Aorta (tissue), 5 donors: ENCODE measurements at places on chromosomes 3 and 15.

DNA sequence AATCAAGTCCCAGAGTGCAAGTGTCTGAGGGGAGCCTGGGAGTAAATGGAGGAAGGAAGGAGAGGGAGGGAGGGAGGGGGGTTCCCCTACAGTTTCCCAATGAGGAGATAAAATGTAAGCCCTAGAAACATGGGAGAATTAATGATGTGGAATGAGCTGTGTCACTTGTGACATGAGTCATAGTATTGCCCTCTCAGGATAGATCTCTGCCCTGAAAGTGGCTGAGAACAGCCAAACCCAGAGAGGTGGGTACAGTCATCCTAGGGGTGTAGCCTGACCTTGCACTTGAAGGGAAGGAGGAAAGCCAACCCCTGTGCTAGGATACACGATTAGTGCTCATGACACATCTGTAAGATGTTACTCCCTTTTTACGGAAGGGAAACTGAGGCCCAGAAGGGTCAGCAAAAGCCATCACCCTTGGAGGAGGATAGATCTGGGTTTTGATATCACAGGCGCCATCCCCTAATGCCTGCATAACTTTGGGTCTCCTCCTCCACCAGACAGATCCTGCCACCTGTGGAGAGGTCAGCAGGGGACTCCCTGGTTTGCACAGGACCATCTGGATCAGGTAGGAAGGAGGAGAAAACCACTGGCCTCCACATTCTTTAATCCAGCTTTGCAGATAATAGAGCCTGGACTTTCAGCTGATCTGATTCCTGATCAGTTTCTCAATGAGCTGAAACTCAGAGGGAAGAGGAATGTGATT is 23.1 kb upstream of the USP3 start:
- no peak for DNase-seq

GRCh38 chr15:71654042-71654719 is 156.2 kb upstream of the NR2E3 start:
- no peak for DNase-seq

- no peak for DNase-seq
These were observed 12.8 kb downstream of the USP3 start for GRCh38 chr15:63517202-63517601.

GRCh38 chr3:30819067-30819798 is 75.2 kb downstream of the GADL1 start:
- no peak for DNase-seq

DNA sequence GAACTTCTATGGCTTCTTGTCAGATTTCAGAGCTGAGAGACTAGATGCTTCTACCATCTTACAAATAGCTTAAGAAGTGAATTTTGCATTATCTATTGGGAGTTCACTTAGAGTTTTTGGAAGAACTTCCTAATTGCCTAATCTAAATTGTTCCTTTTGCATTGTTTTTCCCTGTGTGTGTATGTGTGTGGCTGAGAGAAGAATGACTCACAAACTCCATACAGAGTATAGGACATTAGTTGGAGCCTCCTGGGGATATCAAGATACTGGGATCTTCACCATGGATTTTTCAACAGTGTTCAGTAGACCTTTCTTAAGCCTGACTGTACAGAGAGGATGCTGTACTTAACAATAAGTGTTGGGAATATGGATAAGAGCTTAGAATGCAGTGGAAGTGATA is 10.9 kb downstream of the TLNRD1 start:
- no peak for DNase-seq

GRCh38 chr3:148625991-148626390 is 71.7 kb upstream of the AGTR1 start:
- no peak for DNase-seq

DNA sequence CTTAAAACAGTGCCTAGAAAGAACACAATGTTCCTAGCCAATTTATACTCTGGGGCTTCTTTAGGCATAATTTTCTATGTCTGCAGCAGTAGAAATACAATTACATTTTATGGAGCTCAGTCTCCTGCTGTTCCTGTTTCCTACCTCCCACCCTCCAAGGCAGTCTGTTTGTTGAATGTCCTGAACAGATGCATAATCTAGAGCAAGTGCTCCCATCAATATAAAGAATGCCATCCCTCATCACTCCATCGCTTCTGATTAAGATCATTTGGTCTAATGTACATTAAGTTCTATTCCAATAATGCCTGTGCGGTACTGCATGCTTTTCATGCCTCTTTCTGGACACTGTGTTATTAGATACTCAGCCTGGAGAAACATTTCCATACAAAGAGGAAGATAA is 869.8 kb upstream of the CFAP20DC start:
- no peak for DNase-seq

DNA sequence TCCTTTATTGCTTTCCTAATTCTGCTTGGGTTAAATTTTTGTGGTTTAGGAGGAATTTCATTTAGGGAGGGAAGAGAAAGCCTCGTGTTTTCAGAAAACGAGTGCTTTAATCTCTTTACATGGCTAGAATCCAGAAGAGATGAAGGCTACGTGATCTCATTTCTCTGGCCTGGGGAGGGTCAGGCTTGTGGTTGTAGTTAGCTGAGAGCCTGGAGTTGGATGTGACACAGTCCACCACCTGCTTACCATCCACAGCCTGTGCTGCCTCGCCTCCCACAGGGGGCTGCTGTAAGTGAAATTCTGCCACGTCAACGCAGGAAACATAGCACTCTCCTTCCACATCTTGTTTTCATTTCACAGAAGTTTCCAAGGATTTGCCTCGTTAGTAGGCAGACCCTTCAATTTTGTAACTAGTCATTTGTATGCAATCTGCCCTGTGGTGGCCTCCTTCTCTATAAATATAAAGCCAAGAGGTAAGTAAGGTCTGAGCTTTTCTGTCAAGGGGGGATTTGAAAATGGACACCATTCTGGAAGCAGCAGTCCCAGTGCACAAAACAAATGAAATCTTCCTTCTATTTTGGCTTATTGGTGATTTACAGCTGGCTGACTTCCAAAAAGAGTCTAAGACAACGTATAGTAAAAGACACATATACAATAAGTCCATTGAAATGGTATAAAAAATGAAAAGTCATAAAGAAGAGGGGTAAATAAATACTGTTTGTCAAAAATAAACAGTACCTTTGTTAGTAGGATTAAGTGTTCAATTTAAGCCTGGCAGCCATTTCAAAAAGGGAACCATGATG is 3.4 kb downstream of the GXYLT2 start:
- no peak for DNase-seq

GRCh38 chr3:197430502-197430901 is 125.3 kb downstream of the BDH1 start:
- DNase-seq = no peak

- DNase-seq = no peak
These were observed 59.5 kb downstream of the ZNF609 start for GRCh38 chr15:64519897-64520296.

DNA sequence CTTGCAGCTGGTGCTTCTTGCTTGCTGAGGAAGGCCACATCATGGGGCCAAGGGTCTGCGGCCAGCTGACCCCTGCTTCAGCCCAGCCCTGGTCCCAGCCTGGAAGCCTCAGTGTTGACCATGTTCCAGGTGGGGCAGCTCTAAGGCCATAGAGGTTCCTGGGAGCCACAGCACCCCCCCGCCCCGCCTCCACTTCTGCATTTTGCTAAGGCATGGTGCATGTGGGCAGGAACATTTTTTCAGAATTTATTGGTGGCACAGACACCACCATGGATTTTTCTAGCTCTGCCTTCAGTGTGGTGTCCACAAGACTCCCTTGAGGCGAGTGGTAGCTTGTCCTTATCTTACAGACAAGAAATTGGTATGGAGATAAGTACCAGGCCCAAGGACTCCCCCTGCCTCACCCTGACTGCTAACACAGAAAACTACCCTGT is 1.9 kb upstream of the CHST14 start:
- DNase-seq = peak; percentile 61

DNA sequence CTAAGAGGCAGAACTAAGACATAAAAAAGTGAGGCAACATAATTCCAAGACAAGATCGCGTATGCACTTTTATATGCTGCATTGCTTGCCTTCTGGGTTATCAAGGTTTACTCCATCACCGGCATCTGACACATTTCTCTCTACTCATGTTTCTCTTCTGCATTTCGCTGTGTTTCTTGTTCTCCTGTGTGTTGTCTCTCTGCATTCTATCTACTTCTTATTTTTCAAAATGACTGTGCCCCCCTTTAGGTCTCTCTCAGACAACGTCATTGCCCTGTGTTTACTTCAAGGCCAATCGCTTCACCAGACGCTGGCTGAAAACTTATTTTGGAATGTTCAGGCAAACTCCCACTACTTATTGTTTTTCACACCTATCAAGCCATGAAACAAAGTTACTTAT is 280.4 kb downstream of the KCNH8 start:
- DNase-seq = no peak

DNA sequence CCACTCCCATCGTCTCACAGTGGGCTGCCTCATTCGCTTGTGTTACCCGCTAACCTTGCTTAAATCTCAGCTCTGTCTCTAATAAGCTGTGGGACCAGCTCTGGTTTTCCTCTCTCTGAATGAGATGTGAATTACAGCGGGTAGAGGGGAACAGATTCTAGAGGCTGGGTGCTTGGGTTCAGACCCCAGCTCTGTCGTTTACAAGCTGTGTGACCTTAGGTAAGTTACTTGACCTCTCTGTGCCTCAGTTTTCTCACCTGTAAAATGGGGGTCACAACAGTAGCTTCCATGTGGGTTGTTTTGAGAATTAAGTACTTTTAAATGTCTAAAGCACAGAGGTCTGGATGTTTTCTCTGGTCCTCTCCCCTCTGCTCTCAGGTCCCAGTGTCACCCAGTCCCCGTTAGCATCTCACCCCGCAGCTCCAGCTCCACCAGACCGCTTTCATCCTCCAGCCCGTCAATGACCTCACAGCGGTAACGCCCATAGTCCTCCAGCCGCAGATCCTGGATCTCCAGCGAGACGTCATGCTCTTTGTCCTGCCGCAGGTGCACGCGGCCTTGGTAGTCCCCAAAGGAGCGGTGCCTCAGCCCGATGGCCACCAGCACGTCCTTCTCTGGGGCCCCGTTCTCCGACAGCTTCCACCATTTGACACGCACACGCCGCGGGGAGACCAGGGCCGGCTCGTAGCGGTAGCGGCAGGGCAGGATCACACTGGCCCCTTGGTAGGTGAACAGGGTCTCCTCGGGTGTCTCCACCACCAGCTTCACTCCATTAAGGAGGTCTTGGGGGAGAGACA is 14.2 kb downstream of the HAPLN3 start:
- no peak for DNase-seq

DNA sequence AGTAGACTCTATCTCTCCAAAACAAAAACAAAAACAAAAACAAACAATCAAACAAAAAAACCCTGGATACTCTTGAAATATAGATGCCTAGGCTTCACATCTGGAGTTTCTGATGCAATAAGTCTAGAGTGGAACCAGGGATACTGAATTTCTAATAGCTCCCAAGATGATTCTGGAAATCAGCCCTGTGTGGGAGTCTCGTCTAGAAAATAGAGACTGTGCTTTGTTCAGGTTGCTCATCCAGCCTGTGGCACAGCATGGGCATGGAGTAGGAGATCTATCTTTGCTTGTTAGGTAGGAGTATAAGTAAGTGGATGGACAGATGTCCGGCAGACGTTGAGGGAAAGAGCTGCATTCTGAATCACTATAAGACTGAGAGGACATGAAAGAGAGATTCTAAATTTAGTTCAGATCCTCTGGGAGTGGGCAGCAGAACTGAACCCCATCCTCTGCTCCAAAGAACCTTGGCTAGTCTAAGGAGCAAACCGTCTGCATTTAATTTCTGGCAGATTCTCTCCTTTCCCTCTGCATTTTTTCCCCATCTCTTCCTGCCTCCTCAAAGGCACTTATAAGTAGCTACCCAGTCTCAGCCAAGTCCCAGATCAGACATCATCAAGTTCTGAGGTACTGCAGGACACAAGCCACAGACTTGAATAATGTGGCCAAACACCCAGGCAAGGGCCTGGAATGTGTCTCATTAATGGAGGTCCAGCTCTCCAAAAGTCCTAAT is 92.6 kb upstream of the STRIT1 start:
- no peak for DNase-seq

- peak; percentile 11 for DNase-seq
These were observed 27.3 kb downstream of the CYP11A1 start for GRCh38 chr15:74340150-74340549.

- DNase-seq = no peak
These were observed 49.5 kb downstream of the CCDC12 start for GRCh38 chr3:46926871-46927717.

DNA sequence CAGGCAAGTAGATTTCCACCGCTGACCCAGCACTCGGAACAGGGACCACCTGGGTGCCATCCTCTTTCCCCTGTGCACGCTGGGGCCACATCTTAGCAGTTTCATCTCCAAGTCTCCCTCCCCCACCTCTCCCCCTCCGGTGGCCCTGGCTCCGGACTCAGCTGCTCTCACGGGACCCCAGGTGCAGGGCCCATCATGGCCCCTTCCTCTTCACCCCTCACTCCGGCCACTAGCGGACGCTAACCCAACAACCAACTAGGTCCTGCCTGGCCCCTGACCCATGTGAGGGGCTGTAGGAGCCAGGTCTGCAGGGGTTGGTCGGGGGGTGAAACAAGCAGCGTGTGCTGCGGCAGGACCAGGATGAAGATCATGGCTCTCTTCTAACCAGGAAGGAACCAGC is 31.3 kb upstream of the IQSEC1 start:
- DNase-seq = peak; percentile 72

DNA sequence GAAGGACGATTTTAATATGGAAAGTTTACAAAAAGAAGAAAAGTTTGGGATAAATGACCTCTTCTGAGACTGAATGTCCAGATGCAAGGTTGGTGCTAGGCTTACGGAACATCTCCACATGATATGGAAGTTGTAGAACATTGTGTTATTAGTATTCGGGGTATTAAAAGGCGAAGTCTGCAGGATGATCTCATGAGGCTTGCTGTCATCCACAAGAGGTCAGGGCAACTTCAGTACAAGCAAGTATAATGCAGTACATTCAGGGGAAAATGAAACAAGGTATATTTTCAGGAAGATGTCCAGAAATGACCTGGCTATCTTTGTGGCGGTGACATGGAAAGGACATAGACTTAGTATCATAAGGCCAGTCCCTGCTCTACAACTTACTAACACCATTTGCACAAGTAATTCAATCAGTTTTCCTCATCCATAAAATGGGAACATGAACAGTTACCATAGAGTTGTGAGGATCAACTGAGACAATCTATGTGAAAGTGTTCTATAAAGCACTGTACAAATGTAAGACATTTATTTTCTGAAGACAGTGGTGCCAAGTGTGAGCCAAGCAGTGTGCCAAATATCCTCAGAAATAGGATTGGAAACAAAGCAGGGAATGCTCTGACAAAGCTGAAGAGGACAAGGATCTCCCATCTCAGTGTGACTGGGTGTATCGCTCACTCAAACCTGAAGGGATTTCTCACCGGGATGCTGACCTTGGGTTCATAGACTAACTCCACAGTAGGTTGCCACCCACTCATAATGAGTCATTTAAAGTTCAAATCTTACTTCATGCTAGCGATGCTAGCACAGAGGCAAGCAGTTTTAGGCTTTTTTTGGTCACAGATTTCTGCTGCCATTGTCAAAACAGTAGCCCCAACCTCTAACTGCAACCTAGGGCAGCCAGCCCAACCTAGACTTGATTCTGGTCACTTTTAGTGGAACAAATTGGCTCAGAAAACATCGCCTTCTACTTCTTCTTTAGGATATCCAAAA is 118.3 kb downstream of the TIGIT start:
- DNase-seq = no peak

DNA sequence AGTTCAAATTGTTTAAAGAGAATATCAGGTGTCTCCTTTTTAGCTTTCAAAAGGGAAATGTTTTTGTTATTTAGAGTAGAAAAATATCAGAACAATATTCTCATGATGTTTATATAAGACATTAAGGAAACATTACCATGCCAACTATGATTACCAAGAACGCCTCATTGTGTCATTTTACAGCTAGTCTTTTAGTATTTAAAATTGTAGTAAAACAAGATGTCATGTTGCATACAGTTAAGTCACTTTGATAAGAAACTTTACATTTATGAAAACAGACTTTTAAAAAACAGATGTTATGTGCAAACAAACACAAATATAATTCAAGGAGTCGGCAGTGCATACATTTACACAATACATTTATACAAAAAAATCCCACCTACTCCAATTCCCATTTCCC is 4.4 kb downstream of the PLSCR4 start:
- no peak for DNase-seq
